ENCODE measurements at places on chromosomes 7 and 10.
A peak's percentile ranks its signal among the peaks of the same experiment; 100 is the strongest.

DNA sequence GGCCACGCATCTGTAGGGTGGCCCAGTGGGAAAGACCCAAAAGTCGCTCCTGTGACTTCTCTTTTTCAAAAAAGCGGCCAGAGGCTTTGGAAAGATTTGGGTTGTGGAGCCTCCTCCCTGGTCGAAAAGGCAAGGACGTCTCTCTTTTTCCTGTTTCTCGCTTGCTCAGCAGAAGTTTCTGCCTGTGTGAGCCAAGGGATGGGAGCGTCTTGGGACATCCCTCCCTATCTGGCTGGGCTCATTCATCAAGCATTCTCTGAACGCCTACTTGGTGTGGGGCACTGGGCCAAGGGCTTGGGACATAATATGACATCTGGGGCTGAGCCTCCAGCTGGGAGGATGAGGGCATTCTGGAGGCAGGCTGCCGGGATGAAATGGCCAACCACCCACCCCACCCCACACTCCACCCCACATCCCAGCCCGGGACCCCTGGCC is 120.9 kb downstream of the C10orf105 start:
- no peaks in the 10 kb centered on the region for H3K36me3 ChIP-seq
- no peaks in the 10 kb centered on the region for H3K4me1 ChIP-seq
- no peak overlapping the region for H3K27ac ChIP-seq
- H3K4me3 ChIP-seq: no peak overlapping the region
- DNase-seq: no peak
- H3K27me3 ChIP-seq: no peaks in the 10 kb centered on the region

DNA sequence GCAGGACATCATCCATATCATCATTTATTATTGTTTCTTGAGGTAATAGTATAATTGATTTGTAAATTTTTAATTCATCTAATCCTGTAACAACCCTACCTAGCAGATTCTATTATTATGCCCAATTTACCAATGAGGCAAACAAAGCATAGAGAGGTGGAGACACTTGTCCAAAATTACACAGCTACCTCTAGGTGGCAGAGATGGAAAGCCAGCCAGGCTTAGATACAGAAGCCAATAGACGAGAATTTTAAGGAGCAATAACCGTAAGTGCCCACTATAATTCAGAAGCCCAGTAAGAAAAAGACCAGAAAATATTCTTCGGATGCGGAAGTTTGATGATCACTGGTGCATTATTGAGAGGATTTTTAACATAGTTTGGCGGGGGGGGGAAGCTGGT is 54.0 kb downstream of the ANK3 start:
- H3K4me3 ChIP-seq: no peak overlapping the region
- H3K27ac ChIP-seq: no peak overlapping the region

- peaks cover 9% of the 10 kb centered on the region for H3K4me1 ChIP-seq
- peak overlapping the region; percentile 54 for H3K4me3 ChIP-seq
- DNase-seq: peak; percentile 66
- H3K27me3 ChIP-seq: no peaks in the 10 kb centered on the region
- H3K36me3 ChIP-seq: no peaks in the 10 kb centered on the region
Observed at GRCh38 chr7:1065585-1066241, 21.4 kb downstream of the GPR146 start.

DNA sequence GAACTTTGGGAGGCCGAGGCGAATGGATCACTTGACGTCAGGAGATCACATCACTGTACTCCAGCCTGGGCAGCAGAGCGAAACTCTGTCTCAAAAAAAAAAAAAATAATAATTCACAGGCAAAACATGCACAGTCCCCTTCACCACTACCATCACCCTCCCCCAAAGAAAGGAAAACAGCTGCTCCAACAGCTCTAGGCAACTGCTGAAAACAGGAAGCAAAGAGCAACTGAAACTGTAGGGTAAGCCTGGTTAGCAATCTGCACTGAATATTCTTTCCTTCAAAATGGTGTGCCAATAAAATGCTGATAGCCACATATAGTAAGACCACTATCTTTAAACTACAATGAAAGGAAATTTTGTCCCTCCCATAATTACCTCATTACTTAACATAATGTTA is 11.8 kb downstream of the NT5C2 start:
- H3K36me3 ChIP-seq: no peaks in the 10 kb centered on the region
- no peak overlapping the region for H3K27ac ChIP-seq
- no peak for DNase-seq
- no peaks in the 10 kb centered on the region for H3K4me1 ChIP-seq

DNA sequence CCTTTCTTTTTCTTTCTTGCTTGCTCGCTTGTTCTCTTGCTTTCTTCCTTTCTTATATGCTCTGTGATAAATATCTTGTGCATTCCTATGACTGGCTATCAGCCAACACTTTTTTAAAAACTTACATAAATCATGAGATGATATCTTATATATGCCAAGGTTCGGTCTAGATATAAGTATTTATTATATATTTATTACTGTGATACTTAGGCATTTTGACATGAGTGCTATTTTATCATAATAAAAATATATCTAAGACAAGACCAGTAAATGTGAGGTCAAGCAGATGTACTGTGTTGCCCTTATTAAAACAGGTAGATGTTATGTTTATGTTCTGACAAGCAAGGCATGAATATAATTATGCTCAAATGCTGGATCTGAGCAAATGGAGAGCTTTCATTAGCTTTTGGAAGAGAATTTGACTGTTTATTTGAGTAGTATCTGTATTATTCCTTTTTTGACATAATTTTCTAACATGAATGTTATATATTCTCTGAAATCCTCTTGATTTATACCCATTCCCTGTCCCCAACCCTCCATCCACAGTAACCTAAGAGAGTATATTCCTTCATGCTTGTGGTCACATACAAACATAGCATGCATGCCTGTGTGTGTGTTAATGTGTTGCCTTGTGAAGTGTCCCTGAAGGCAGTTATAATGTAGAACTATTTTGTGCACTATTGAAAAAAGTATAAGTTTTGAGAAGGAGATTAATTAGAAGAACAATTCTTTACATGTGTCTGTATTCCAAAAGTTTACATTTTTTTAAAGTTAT is 158.0 kb downstream of the HDAC9 start:
- H3K36me3 ChIP-seq: no peaks in the 10 kb centered on the region
- no peaks in the 10 kb centered on the region for H3K4me1 ChIP-seq
- H3K4me3 ChIP-seq: no peak overlapping the region
- no peak for DNase-seq

DNA sequence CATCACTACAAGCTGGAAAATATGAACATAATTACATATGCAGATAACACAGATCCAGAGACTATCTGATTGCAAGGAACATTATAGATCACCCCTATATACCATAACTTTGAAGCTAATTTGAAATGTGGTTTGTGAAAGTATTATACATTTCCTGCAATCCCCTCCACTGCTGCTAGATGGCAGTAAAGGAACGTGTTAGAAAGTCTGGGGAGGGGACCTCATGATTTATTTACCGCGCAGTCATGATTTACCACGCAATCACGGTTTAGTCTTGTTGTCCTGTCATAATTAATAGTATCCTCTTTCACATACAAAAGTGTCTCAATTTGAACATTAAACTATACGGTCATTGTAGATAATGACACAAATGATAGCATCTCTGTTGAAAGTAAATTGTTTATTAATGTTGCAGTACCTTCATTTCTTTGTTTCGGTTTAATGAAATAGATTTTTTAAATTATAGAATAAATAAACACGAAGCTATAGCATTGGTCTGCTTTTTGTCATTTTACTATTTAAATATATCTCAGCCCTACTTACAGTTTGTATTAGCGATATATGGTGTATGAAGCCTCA is 145.3 kb upstream of the PRSS1 start:
- no peaks in the 10 kb centered on the region for H3K4me1 ChIP-seq
- peak; percentile 52 for DNase-seq
- H3K4me3 ChIP-seq: no peak overlapping the region
- H3K27ac ChIP-seq: no peak overlapping the region

GRCh38 chr7:18030758-18031157 is 3.1 kb upstream of the PRPS1L1 start:
- no peaks in the 10 kb centered on the region for H3K27me3 ChIP-seq
- no peak for DNase-seq
- no peak overlapping the region for H3K4me3 ChIP-seq
- H3K27ac ChIP-seq: no peak overlapping the region

DNA sequence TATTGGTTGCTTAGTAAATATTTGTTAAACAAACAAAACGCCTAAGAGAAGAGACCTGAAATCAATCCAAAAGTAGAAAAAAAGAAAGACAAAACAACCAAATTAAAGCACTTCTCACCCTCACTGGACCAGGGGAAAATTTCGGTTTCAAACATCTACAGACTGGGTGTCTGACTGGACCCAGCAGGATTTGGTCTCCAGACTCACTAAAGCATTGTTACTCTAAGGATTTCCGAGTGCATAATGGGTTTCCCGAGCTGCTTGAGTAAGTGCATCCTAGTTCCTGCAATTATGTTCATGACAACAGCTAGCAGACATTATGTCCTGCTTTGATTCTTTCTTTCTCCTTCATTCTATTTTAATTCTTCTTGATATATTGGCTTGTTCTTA is 51.8 kb upstream of the FAM3C start:
- H3K4me3 ChIP-seq: no peak overlapping the region
- no peak overlapping the region for H3K27ac ChIP-seq
- DNase-seq: no peak
- H3K27me3 ChIP-seq: no peaks in the 10 kb centered on the region
- H3K36me3 ChIP-seq: no peaks in the 10 kb centered on the region
- H3K4me1 ChIP-seq: no peaks in the 10 kb centered on the region

DNA sequence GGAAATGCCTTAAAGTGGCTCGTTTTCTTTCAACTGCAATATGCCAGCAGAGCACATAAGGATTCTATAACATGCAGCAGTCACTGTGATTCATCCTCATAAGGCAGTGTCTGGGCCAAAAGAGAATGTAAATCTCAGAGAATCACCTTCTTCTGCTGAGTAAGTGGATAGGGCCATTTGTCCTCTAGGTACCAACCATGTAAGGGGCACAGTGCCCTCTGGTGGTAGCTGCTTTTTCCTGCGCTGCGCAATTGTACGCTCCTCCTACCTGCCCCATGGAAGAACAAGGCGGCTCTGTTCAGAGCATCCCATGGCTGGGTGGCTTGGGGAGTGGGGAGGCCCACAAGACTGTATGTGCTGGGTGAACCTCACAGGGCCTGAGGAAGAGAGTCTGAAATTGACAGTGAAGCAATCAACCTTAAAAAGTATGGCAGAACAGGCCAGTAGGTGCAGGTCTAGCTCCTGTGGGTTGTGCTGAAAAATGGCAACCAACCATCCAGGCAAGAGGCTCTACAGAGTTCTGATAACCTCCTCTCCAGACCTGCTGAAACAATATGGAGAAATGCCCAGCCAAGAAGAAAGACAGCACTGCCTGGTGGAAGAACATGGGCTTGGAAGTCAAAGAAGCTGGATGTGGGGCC is 78.6 kb upstream of the C10orf90 start:
- no peak overlapping the region for H3K4me3 ChIP-seq
- no peaks in the 10 kb centered on the region for H3K27me3 ChIP-seq
- DNase-seq: no peak
- H3K4me1 ChIP-seq: no peaks in the 10 kb centered on the region

GRCh38 chr7:112556633-112557032 is 75.8 kb downstream of the LSMEM1 start:
- no peaks in the 10 kb centered on the region for H3K36me3 ChIP-seq
- no peaks in the 10 kb centered on the region for H3K4me1 ChIP-seq
- no peak overlapping the region for H3K4me3 ChIP-seq
- DNase-seq: peak; percentile 18
- H3K27me3 ChIP-seq: no peaks in the 10 kb centered on the region
- no peak overlapping the region for H3K27ac ChIP-seq

- no peak for DNase-seq
- H3K36me3 ChIP-seq: no peaks in the 10 kb centered on the region
- H3K27me3 ChIP-seq: no peaks in the 10 kb centered on the region
Observed at GRCh38 chr7:121730869-121731268, 142.1 kb upstream of the PTPRZ1 start.

DNA sequence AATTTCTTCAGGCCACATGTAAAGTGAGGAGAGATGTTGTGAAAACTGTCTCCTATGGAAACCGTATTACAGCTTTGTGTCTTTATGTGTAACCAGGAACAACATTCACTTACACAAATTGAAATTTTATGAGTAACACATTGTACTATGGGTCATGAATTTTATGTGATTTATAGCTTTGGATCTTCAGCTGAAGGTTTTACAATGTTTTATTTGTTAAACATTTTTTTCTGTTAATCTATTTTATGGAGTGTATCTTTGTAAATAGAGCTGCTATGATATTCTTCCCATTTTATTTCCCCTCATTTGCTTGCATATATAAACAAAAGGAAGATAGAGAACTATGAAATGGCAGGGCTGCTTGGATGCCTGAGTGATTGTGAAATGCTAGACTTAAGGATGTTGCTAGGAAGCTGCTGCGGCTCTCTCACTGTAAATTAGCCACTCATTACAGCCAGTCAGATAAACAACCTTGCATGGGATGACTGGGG is 104.5 kb upstream of the PCLO start:
- H3K27me3 ChIP-seq: no peaks in the 10 kb centered on the region
- DNase-seq: no peak
- H3K36me3 ChIP-seq: no peaks in the 10 kb centered on the region

DNA sequence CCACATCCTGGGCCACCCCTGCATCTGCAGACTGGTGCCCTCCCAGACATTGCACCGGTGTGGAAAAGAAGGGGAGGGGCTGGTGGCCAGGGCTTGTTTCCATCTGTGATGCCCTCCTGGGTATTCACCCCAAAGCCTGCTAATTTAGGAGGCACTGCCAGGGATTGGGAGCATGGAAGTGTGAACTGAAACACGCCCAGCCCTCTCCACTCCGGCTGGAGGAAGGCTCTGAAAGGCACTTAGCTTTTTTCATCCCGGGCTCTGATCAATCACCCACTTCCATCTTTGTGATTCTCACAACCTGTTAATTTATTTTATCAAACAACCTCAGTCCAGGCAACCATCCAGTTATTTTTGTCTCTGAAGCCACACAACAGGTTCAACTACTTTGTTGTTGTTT is 20.9 kb upstream of the CPXM2 start:
- H3K27me3 ChIP-seq: no peaks in the 10 kb centered on the region
- no peak for DNase-seq
- H3K4me1 ChIP-seq: no peaks in the 10 kb centered on the region
- H3K4me3 ChIP-seq: no peak overlapping the region
- H3K27ac ChIP-seq: no peak overlapping the region

DNA sequence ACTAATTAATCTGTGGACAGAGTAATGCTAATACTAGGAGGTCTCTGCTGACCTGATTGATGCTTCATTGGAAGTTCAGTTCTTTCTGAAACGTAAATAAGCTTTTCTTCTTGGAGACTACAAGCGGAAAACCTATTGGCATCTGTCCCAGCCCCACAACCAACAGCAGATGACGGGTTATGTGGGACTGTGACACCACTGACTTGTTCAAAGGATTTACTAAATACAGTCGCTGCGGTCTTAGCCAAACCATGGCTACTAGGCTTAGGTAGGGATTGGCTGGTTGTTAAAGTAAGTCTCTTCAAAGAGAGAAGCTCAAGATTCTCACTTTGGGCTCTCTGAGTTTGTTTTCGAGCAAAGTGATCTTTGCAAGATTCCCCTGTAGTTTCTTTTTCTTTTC is 68.3 kb downstream of the HYCC1 start:
- no peaks in the 10 kb centered on the region for H3K4me1 ChIP-seq
- no peak for DNase-seq
- no peak overlapping the region for H3K4me3 ChIP-seq
- no peak overlapping the region for H3K27ac ChIP-seq
- H3K27me3 ChIP-seq: no peaks in the 10 kb centered on the region
